Esophagus mucosa (tissue), 1 donor: ENCODE measurements at places on chromosomes 3 and 15.

GRCh38 chr3:16112910-16113504 is 61.5 kb upstream of the GALNT15 start:
- ATAC-seq: no peak

DNA sequence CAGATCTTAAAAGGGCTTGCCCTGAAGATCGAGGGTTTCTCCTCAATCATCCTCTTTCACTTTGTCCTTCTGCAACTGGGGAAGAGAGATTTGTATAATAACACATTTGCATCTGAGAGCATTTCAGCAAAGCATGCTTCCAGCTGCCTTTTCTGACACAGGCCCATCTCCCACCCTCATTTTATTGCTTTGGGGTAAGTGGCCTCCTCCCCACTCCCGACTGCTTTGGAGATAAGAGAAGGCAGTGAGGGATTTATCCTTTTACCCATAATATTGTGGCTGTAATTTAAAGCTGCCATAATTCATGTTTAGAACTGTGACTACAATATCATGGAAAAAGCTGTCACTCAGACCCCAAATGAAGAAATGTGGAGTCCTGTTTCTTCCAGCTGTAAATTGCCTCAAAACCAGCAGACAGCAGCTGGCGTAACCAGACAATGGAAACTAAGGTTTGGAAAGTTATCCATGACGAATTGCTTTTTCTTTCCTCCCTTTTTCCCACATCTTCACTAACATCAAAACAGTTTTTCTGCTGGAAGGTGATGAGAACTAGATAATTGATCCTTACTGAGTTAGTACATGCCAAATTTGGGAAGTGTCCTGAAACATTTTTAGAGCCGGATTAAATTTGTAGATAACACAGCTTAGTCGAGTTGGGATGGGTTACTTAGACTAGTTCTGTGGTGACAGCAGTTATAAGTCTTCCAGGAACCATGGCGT is 104.2 kb upstream of the PFN2 start:
- ATAC-seq: no peak

- no peak for ATAC-seq
Observed at GRCh38 chr3:185740133-185740532, 84.7 kb downstream of the IGF2BP2 start.

DNA sequence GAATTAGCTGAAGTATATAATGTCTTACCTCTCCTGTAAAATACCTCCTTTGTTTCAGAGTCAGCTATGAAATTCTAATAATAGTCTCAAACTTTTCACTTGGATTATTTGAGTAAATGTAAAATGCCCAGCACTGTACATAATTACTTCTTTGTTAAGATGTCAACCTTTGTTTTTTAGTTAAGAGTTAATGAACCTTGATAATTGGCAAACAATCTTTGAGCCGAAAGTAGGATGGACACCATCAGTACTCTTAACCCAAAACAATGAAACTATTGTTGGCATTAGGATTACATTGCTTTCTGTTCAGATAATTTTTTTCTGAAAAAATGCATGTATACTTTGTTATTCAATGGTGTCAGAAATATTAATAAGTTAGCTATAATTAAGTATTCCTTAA is 3.0 kb upstream of the NECTIN3 start:
- no peak for ATAC-seq

DNA sequence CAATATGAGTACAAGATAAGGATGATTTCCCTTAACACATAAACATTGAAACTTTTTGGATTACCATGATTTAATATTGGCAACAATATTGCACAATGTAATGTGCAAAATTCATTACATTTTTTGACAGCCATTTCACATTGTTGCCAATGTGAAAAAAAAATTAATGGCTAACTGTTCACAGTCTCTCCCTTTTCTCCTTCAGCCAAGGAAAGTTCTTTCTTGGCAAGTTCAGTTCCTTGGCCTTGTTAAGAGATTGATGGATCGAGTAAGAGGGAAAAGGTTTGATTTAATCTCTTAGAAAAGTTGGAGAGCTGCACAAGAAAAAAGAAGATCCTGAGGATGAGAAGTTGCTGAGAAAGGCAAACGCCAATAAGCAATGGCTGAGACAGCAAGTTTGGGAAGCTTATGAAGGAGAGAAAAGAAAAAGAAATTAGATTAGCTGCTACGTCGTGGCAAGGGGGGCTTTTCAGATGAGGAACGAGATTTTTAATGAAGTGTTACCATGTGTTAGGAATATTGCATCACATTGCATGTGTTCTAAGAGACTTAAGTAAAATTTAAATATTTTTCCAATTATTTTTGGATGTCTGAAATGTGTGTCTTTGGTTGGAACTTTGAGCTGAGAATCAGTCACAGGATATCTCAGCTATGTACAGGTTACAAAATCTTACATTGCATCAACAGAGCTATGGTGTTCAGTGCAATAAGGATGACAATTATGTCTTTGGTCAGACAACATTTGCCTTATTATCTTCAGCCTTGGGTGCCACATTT is 61.4 kb upstream of the ZNF280D start:
- ATAC-seq: no peak
